ENCODE measurements at places on chromosomes 3 and 15.
A peak's percentile ranks its signal among the peaks of the same experiment; 100 is the strongest.

DNA sequence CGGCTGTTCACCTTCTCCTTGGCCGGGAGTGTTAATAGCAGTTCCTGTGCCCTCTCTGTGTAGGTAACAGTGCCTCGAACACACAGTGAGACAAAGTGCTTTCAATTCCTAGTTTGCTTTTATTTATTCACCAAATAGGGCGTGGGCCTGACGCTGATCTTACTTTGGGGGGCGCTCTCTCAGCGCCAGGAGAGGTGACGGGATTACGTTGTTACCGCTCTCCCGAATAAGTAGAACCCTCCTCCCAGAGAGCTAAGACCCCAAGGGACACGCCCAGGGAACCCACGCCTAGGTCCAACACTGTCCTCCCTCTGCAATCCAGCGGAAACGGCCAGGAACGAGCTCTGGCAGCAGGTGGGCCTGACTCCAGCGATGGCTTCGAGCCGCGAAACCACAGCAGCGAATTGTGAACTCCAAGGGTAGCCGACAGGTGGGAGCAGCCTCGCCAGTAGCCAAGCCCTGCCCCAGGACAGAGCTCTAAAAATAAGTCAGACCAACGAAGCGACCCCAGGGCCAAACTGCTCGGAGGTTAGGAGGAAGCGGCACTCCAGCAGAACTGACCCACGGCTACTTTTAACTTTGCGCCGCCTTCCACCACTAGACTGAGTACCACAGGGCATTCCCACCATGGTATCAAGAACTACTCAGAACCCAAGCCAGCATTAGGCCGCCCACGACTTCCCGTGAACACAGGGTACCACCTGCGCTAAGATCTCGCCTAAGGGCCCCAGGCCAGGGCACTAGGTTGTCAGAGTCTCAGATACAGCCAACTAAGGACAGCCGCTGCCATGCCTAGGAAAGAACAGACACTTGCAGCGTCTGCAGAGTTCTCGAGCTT, 1.6 kb upstream of the SIN3A start:
- DNase-seq = peak; percentile 62

DNA sequence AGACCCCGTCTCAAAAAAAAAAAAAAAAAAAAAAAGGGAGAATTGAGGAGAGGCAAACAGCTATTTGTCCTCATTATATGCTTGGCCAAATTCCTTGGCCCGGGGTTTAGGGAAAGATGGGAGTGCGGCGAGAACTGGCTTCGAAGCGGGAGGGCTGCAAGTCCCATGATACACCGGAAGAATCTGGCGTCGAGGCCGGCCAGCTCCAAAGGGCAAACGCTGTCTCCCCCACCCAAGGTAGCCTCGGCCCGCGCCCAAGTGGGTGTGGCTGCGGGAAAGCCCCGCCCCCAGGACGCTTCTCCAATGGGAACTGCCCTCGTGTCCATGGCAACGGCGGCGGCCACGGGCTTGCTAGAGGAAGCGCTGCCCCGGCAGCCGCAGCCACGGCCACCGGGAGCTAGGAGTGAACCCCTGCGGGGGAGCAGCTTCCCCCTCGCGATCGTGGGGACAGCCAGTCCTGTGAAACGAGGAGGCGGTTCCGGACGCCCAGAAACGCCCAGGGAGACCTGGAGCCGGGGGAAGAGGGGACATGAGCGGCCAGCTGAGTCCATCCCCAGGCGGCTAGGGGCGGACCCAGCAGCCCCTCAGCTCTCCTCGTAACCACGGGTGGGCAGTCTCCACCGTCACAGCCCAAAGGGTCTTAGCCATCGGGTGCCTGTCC, at the start of gene TTLL13:
TSS of gene TTLL13 (plus strand) at position 354 of the 661 bp plus-strand sequence. CDS start 1,075 bp downstream, outside the sequence.
- DNase-seq = peak; percentile 87

GRCh38 chr15:40562691-40563090, 2.2 kb downstream of the CCDC32 start:
- no peak for DNase-seq

- DNase-seq = no peak
Observed at GRCh38 chr15:50134524-50135024, 15.5 kb upstream of the ATP8B4 start.

DNA sequence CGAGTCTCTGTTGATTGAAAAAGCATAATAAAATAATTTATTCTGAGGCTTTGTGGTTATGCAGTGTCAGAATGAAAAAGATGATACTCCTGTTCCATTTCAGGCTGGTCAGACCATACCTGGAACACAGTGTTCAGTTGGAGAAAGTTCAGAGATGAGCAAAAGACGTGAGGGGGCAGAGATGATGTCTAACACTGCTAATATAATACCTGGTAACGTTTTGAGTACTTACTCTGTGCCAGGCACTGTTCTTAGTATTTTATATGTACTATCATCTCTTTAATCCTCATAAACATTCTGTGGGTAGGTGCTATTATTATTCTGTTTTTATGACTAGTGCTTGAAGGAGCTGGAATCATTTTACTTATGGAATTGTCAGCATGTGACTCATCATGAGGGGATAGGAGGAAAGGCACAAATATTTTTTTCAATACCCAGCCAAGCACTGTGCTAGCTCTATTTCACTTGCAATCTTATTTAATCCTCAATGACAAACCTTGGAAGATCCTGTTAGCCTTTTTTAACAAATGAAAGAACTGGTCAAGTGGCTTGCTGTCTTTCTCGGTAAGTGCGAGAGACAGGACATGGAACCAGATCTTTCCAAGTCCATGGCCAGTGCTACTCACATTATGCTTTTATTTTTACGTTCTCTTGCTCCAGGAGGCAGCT, 31.8 kb downstream of the IQGAP1 start:
- no peak for DNase-seq

DNA sequence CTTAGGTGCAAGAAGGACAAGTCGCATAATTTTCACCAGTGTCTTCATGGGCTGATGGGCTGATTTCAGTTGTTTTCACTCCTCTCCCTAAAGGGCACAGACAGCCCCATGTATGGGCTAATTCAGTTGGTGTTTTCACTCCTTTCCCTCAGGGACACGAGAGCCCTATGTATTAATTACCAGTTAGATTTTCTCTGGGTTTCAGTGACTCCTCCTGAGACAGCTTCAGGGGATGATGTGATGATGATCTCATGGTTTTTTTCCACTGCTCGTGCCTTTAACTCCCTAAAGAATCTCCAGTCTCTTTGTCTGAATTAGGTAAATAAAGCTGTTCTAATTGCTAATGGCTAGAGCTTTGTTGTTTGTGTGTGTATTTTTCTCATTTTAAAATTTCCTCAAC, 9.9 kb downstream of the RAMAC start:
- peak; percentile 51 for DNase-seq

GRCh38 chr3:143119974-143120715, 574 bp downstream of the CHST2 start:
- DNase-seq = no peak

GRCh38 chr15:59892985-59893384, 111.1 kb upstream of the FOXB1 start:
- no peak for DNase-seq

DNA sequence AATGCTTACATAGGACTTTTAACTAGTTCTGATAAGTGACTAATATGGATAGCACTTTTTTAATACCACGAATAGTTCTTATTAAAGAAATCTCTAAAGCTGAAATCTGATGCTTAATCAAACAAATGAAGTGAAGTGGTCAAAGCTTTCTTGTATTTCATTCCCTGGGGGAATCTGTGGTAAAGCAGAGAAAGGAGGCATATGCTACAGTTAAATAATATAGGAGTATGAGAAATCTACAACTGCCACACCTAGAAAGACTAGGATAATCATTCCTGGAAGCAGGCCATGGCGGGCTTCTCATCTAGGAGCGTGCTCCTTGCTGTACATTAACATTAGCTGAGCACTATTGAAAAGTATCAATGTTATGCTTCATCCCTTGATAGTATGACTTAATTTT, 835.7 kb downstream of the OTOL1 start:
- peak; percentile 1 for DNase-seq

DNA sequence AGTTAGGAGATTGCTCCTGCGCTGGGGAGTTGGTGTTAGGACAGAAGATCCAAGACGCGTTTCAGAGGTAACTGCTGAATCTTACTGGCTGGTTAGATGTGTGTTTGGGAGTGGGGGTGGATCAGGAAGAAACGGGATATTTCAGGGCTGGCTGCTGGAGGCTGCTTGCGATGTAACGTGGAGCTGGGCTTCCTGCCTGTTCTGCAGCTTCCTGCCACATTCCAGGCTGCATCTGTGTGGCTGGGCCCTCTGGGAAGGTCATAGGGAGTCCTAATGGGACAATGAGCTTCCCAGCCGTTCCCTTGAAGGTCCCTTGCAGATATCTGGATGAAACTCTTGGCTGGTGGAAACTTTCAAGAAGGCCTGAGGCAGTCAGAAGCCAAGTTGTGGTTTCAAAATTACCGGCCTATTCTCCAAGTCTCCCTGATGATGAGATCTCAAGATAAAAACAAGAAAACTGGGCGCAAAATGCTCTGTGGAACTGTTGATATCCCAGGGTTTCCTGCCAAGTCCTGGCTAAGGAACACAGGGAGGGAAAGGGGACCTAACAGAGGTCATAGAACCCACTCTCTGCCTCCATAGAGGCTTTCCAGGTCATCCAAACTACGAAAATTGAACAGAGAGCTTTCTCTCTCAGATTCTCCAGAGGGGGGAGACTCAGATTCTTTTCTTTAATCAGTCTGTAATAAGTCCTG, 67.0 kb downstream of the NOX5 start:
- DNase-seq = no peak

GRCh38 chr15:78052001-78052401, 25.5 kb downstream of the TBC1D2B start:
- DNase-seq = no peak

DNA sequence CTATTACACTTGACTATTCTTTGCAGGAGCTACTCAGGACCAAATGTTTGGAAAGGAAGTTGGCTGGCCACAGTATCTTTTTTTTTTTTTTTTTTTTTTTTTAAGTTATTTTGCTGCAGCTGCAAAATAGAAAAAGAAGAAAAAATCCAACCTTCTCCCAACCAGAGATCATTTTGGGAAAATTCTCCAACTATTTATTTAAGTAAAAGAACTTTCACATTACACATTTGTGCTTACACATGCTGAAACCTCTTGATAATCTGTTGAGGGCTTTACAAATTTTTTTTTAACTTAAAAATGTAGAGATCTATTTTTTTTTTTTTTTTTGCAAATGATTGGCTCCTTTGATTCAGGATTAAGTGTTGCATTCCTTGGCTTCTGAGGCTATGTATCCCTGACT, 148.0 kb downstream of the POLR2M start:
- DNase-seq = no peak

- DNase-seq = no peak
Observed at GRCh38 chr3:95134693-95135413, 1072.0 kb downstream of the NSUN3 start.

DNA sequence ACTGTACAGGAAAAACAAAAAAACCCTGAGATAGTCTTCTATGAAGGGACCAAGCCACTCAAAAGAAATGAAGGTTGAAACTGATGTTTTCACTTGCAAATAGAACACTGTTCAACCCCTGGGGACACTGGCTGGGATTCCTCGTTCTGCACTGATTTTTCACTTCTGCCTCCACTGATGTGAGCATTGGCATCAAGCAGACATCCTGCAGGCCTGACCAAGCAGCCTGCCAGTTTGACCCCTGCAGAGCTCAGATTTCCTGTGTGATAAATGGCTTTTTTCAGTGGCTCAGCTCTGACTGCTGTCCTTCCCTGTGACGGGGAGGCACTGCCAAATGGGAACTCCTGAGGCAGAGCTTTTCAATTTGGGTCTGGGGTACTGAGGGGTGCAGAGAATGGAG, 50.0 kb downstream of the RASGRP1 start:
- no peak for DNase-seq

DNA sequence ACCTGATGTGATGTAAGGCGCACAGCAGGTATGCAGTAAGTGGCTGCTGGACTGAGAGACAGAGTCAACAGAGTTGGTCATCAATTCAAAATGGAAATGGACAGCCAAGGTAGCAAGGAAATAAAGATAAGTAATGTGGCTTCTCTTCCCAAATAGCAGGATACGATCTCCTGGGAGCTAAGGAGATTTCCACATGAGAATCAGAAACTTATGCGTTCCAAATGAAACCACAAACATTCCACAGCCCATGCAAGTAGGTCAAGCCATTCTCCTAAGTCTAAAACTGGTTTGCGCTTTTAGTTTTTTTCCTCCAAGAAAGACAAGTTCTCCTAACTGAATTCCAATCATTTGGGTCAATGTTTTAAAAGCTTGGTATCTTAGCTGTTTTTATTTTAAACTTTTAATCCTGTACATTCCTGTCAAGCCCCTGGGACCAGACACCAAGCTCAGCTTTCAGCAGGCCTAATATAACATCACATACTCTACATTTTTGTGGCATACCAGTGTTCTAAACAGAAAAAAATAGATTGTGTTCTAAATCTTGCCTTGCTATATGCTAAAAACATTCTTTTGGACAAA, 73.7 kb upstream of the TSPAN3 start:
- DNase-seq = no peak

DNA sequence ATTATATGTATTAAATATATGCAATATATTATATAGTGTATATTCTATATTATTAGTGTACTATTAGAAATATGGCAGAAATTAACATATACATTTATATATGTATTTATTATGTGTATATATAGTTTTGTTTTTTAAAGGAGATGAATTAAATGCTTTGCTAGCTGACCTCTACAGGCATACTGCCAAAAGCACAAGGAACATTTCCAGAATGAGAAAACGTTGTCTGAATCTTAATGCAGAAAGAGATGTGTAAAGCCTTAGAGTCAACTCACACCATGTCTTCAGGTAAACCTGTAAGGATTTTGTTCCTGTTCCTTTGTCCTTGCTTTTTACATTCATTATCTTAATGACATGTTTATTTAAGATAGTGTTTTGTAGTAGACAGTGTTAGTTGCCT, 111.9 kb downstream of the ST8SIA2 start:
- no peak for DNase-seq

DNA sequence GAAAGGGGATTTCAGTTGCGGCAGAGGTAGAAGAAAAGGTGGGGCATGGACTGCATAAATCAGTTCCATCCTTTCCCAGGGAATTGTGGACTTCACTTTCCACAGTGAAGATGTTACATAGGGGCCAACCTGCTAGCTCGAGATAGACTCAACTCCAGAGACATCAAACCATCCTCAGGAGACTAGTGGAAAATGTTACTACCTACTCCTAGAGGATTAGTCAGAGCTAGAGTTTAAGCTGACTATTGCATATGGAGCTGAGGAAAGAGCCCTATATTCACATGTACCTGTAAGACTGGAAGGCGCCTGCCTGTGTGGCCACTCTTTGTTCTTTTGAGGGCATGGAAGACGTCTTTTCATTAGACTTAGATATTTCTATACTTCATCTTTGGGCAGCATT, 69.2 kb downstream of the KLHL25 start:
- no peak for DNase-seq
